ENCODE measurements at places on chromosomes 1 and 21.

DNA sequence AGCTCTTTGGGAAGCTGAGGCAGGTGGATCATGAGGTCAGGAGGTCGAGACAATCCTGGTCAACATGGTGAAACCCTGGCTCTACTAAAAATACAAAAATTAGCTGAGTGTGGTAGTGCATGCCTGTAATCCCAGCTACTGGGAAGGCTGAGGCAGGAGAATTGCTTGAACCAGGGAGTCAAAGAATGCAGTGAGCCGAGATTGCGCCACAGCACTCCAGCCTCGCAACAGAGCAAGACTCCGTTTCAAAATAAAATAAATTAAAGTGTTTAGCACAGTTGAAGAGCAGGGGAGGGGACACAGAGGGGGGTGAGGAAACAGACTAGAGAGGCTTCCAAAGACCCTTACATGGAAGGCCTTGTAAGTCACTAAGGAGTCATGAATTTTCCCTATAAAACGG is 131.2 kb upstream of the SPATA6 start:
- no peak for DNase-seq

GRCh38 chr1:12249181-12249580 is 19.4 kb downstream of the VPS13D start:
- no peak for DNase-seq

GRCh38 chr1:228031276-228031995 is 24.6 kb downstream of the WNT3A start:
- DNase-seq = no peak

DNA sequence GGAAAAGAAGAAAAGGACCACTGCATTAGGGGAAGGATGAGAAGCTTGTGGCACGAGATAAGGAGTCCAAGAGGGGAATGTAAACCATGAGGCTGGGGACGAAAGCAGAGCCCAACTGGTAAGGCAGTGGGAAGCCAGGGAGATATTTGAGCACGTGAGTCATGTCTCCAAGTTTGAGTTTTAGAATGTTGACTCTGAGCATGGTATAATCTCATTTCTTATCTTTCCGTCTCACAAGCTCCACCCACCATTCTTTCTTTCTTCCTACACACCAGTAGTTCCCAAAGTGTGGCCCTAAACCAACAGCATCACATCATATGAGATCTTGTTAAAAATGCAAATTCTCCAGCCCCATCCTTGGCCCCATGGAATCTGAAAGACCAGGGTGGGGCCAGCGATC is 145.3 kb downstream of the PLPP3 start:
- DNase-seq = no peak

DNA sequence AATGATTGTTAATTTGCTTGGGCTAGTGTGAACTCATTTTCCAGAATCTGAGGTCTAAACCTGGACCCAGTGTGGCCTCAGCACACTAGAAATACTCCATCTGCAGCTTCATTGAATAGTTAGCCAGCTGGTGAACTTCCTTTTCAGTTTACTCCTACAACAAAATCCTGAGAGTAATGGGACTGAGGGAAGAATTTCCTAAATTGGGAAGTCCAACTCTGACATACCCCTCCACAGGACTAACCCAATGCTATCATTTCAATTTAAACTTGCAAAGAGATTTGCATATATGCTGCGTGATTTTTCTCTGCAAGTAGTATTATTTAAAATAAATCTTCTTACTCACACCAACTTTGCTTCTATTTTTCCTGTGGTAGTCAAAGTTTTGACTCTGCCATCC is 27.8 kb upstream of the PIGC start:
- no peak for DNase-seq

DNA sequence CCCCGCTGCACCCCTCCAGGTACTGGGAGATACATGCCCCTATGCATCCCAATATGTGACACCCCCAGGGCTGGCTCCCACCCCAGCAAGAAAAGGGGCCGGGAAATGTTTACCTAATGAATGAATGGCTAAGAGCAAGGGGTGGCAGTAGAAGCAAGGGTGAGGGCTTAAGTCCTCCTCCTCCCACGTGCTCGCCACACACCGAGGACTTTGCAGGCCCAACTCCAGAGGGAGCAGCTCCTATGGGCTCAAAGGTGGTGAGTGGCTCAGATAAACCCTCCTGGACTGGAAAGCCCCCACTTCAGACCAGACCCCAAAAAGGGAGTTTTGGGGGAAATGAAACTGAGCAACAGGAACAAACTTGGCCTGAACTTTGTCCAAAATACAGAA is 11.4 kb downstream of the SLC45A3 start:
- DNase-seq = no peak

DNA sequence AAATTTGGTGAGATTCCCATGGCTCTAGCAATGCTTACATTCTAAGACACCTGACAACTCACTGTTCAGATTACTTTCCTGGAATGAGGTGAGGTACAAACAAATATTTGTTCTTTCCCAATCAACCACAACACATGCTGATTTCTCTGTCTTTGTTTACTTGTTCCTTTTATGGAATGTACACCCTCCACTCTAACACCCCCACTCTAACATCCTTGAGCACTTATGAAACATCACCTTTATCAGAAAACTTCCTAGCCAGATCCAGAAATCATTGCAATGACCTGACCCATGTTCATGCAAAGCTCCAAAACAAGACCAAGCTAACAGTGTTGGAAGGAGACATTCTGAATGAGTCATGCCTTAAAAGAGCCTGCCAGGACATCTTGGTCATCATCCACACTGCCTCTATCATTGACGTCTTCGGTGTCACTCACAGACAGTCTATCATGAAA is 35.5 kb downstream of the HSD3B1 start:
- DNase-seq = no peak

GRCh38 chr1:234771642-234772344 is 161.8 kb upstream of the IRF2BP2 start:
- DNase-seq = no peak

DNA sequence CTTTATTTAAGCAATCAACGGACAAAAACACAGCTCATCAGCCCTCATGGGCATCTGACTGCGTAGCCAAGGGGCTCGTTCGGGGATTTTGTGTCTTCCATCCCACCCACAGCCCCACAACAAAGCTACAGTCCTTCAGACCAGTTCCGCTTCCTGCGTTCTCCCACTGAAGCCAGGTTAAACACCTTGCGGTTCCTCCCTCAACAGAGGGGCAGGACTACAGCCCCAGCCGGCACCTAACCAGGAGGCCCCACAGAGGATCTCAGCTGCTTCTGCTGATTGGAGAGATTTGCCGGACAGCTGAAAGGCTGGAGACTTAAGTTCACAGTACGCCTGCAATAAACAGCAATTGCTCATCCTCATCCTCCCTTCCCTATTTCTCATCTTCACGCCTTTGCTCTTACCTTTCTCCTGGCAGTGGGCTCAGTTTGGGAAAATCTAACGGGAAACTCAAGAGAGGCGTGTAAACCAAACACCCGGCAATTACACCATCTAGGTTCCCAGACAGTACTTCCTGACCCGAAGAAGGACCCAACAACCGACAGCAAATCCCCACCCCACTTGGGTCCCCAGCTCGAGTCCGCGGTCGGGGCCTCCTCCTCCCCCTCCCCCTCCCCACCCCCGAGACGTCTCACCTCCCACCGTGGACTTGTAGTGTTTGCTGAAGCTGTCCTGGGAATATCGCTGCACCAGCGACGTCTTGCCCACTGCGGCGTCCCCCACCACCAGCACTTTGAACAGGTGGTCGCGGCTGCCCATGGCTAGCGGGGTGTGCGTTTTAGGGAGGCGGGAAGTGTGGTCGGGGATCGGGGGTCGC is 876 bp downstream of the RAB29 start:
- no peak for DNase-seq

- no peak for DNase-seq
Measured at GRCh38 chr1:169044296-169044695, 62.2 kb upstream of the ATP1B1 start.

DNA sequence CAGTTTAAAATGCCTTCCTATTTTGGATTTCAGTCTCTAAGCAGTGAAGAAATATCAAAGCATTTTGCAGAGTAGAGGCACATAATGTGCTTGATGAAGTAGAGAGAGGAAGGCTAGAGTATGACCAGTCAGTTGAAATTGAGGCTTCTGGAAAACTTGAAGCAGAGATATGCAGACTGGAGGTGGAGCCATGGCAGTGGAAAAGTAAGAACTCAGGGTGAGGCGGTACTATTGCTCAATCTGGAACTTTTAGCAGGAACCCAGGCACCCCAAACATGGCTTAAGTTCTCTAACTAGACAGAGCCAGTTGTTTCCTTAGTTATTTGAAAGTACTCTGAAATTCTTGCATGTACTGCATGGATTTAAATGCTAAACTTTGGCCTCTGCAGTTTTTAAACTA is 288.6 kb downstream of the HHAT start:
- no peak for DNase-seq

DNA sequence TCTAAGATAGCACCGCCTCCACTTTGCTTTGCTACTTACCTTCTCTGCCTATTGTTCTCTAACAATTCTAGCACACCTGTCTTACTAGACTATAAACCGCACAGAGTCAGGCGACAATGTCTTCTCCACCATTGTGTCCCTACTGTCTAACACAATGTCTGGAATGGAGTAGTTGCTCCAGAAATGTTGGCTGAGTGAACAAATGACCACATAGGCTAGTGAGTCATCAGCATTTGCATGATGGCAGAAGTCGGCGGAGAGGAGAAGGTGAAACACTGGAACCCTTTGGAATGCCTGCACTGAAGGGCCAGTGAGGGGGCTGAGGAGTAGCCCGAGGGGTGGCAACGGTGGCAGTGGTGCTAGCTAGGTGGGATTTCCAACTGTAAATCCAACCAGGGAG is 14.0 kb upstream of the PABPC4 start:
- no peak for DNase-seq

DNA sequence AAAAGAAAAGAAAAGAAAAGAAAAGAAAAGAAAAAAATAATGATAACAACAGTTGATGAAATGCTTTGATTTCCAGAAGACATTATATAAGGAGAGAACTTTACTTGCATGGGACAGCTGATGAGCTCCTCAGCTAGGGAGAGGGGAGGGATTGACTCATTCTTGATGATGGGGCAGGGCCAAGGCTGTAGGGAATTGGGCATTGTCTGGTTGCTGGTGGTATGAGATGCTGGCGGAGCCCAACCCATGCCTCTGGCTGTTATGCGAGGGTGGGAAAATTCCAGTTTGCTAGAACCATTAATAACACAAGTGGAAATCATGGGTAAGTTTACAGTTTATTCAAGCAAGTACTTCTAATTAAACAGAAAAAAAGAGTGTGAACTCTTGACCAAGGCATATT is 36.0 kb upstream of the KIF26B start:
- DNase-seq = no peak

GRCh38 chr1:2896824-2897223 is 95.3 kb upstream of the TTC34 start:
- DNase-seq = no peak

DNA sequence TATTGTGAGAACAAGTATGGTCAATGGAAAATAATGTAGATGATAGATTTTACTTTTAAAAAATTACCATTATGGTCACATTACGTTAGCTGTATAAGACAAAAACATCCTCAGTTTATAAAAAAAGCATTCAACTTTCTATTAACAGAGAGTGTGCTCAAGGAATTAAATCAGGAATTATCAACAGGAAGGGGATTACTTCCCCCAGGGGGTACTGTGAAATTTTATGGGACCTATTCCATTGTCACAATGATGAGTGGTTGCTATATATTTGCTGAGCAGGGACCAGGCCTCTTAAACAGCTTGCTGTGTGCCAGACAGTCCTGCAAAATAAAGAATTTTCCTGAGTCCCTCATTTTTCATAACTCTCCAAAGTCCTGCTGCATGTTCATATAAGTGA is 21.2 kb downstream of the JAM2 start:
- DNase-seq = no peak

Data from cerebellar nuclear complex (tissue), 1 donor.